Myocyte (in vitro differentiated cells): ENCODE measurements at places on chromosomes 4 and X. TPM values are rescaled to one million over a fixed set of nuclear protein-coding genes. Genes with fewer than 3 reads are reported as not detected.

- DNase-seq = no peak
Measured at GRCh38 chr4:57291911-57292310, 181.7 kb upstream of the IGFBP7 start.

GRCh38 chrX:152907084-152907651 is 9.3 kb downstream of the ZNF185 start:
- DNase-seq = no peak

The TCEAL3 gene
- 34.0 and 36.5 TPM in 2 replicates for total RNA-seq

The AFF1 gene
- 10.7 and 13.7 TPM in 2 replicates for total RNA-seq
